ENCODE measurements at places on chromosomes 3 and 15. TPM values are rescaled to one million over a fixed set of nuclear protein-coding genes. Genes with fewer than 3 reads are reported as not detected.

The ZNF280D gene
- 13.3 TPM for total RNA-seq

The ZNF148 gene
- 10.3 TPM for total RNA-seq

The UROC1 gene
- total RNA-seq: not detected

The HES1 gene
- 11.4 TPM for total RNA-seq

The BSN gene
- 0.16 TPM for total RNA-seq

The PATL2 gene
- 0.24 TPM for total RNA-seq

The DISP2 gene
- 1.9 TPM for total RNA-seq

The FILIP1L gene
- 0.03 TPM for total RNA-seq

The SLC51B gene
- total RNA-seq: 16.4 TPM

The GALNT15 gene
- 0.05 TPM for total RNA-seq

The RAB6B gene
- total RNA-seq: 2.4 TPM

The DCBLD2 gene
- 199 TPM for total RNA-seq

The FGD5 gene
- total RNA-seq: 0.03 TPM

The C3orf49 gene
- not detected for total RNA-seq

The C15orf62 gene
- total RNA-seq: 0.07 TPM

The AGTR1 gene
- total RNA-seq: 0.40 TPM

The GHSR gene
- not detected for total RNA-seq

The ALS2CL gene
- 4.9 TPM for total RNA-seq

The TIMP4 gene
- 12.3 TPM for total RNA-seq

The RARB gene
- 10.4 TPM for total RNA-seq

The ANKRD34C gene
- not detected for total RNA-seq

The SCG3 gene
- total RNA-seq: not detected

The KLHL40 gene
- not detected for total RNA-seq

The TUSC7 gene
- not detected for total RNA-seq

The CEP63 gene
- 11.1 TPM for total RNA-seq

The CPA3 gene
- total RNA-seq: not detected

The ADGRG7 gene
- not detected for total RNA-seq

The ACAP2 gene
- 7.6 TPM for total RNA-seq
